Stimulated activated CD8-positive, alpha-beta memory T cell treated with anti-CD3 and anti-CD28 coated beads, Interleukin-7, amount 100 ng/mL, for 1 hour (primary cell): ENCODE measurements at places on chromosomes 3 and 15.

DNA sequence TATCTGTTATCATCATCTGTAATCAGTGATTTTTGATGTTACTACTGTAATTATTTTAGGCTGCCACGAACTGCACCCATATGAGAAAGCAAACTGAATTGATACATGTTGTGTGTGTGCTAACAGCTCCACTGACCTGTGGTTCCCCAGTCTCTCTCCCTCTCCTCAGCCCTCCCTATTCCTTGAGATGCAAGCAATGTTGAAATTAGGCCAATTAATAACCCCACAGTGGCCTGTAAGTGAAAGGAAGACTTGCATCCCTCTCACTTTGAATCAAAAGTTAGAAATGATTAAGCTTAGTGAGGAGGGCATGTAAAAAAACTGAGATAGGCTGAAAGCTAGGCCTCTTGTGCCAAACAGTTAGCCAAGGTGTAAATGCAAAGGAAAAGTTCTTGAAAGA lies 218.6 kb upstream of the LRRFIP2 start:
- DNase-seq: no peak

GRCh38 chr3:58434168-58434504 lies 504 bp upstream of the PDHB start:
- DNase-seq: no peak

- DNase-seq: no peak
Observed at GRCh38 chr3:184289426-184289938, 9.6 kb upstream of the PSMD2 start.

DNA sequence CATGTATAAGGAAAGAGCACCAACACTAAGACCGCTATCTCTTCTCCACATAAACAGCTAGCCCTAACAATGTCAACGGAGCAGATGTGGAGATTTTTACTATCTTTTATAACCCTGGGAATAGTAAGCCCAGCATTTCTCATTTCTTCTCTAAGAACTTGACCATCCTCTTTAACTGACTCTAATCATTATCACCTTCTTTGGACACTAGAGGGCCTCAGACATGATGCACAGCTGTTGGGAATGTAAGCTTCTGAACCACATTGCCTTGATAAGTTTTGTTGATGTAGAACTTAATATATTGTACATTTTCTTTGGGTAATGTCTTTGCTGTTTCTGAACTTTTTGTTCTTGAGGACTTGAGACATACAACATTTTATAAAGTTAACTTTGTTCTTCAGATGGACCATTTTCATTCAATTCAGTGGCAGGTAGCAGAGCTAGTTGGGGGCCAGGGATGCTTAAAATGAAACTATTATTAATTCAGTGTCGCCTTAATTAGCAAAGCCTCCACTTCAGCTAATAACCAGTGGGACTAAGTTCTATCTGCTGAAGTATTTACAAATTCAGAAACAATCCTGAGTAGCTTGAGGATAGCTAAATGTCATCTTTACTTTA lies 9.6 kb upstream of the TAGLN3 start:
- DNase-seq: no peak

DNA sequence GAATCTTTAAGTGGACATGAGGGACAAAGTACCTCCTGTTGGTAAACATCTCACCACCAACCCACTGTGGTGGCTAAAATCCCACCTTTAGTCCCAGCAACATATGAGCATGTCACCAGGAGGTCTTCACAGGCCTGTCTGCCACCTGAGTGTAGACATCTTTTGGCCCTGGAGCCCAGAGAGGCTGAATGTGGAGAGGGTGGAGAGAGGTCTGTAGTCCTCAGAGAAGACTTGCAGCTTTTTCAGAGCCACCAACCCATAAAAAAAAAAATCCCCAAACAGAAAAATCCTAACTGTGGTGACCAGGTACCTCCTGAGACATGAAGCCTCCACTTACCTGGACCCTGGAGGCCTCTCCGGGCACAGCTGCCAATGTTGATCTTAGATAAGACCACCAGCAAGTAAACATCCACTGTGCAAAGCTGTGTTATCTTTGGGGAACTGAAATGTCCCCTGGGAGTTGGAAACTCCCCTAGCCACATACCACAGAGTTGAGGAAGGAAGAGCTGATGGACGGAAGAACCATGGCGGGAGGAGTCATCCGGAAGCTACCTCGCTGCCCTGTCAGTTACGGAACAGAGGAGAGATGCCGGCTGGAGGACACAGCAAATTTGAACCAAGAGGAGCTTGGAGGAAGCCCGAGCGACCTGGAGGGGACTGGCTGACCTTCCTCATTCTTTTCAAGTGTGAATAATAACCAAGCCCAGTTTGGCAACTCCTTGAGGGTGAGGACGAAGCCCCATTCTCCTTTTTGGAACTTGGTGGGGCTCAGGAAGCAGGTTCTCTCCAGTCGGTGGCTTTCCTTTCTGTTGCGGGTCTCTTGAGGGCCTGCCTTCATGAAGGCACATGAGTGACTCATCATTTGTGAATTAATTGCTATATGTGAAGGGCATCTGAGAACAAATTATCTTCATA lies at the start of gene GHRL:
Gene GHRL (minus strand): TSS at position 443 of the 915 bp plus-strand sequence. CDS start 2,767 bp downstream, outside the sequence.
- DNase-seq: no peak

- DNase-seq: no peak
Observed at GRCh38 chr3:25454005-25454927, 26.2 kb downstream of the RARB start.
